ENCODE measurements at places on chromosomes 16 and 17.

GRCh38 chr17:80504686-80505413, 28.4 kb upstream of the NPTX1 start:
- no peak for DNase-seq

DNA sequence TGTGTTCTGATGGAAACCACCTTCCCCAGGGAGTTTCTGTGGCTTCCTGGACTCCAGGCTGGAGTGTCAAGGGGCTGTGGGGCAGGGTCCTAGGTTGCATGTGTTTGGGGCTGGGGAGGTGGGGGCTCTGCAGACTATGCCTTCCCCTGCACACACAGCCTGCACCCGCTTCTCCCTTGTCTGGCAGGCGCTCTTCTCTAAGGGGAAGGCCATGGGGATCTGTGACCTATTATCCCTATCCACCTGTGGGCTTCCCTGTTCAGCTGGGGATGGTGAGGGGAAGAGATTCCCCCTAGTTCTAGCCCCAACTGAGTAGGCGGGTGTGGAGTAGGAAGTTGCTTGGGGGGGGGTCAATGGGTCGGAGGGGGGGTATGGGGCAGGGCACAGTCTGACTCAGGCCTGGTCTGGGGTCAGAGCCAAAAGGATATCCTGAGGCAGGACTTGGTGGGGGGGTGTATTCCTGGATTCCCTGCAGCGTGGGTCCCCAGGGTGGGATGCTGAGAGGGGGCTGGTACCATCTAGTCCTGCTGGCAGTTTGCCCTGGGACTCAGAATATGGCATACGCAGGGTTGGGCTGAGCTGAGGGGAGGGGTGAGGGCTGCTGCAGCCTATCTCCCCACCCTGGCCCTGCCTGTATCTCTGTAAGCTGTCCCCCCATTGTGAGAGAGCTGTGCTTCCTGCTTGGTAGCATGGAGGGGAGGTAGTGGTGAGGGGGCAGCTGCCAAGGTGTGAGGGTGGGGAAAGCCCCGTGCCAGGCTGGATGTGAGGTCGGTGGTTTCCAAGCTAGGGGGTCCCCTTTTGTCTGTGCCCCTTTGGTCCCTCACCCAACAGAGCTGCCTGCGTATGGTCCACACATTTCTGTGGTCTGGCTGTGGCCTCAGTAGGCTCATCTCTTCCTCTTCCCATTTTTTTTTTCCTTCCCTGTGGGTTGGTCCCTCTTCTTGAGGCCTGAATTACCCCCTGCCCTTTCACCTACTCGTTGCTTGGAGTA, 14.7 kb downstream of the RARA start:
- DNase-seq, result no peak

- no peak for DNase-seq
Measured at GRCh38 chr16:88939245-88939971, 37.6 kb downstream of the CBFA2T3 start.

- no peak for DNase-seq
Measured at GRCh38 chr17:37697381-37697780, 47.5 kb downstream of the HNF1B start.

DNA sequence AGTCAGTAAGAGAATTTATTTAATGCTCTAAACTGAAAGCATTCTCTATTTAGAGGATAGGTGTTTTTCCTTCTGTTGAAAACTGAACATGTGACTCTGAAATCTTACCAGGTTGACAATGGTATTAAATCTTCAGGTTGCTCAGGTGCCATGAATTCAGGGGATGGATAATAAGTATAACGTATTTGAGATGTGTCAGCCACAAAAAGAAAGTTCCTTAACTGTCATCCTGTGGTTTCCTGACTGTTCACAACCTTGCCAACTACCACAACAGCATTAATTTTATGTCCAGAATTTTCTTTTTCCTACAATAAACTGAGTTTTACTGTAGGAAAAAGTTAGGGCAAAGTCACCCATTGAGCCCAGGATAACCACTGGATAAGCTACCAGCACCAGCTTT, 243.3 kb upstream of the PSMD7 start:
- DNase-seq, result no peak

DNA sequence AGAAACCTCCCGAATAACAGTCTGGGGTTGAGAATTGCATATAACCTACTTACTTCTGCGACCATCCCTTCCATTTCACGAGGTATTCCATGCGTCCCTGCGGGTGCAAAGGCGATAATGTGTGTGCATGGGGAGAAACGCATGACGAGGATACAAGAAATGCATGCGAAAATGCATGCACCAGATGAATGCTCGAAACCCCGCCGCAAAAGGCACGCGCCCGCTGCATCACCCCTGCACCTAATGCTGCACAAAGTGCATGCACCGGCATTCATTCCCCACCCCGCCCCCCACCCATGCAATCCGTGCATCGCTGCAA, 474 bp downstream of the CBX8 start:
- no peak for DNase-seq

- no peak for DNase-seq
Measured at GRCh38 chr16:67443265-67443664, 12.3 kb downstream of the HSD11B2 start.

DNA sequence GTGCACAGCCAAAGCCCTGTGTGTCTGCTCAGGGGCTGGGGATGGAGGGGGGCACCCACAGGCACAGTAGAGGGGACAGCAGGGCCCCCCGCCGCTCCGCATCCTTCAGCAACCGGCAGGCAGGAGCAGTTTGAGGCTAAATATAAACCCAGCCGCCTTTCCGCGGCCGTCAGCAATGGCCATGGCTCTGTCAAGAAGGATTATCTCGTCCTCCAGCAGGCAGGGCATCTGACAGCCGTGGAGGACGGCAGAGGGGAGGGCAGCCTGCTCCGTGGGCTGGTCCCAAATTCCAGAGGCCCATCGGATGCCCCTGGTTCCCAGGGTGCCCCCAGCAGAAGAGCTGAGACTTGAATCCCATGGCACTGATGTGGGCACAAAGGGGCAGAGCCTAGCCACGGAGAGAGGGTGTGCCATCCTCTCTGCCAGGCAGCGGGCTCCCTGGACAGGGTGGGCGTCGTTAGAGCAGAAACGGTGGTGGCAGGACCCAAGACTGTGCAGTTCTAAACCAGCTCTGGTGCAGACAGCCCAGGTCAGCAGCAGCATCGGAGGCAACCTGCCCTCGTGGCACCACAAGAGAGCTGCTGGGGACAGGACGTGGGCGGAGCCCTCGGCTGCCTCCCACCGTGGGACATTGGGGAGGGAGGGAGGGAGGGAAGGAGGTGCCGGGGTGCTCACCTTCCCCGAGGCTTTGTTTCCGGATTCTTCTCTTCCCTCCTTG, 198.8 kb upstream of the CIBAR2 start:
- no peak for DNase-seq

GRCh38 chr17:46810837-46811236, 7.7 kb downstream of the WNT3 start:
- no peak for DNase-seq

- DNase-seq, result no peak
Measured at GRCh38 chr17:32699247-32699646, 177.7 kb downstream of the MYO1D start.

- DNase-seq, result no peak
Measured at GRCh38 chr17:4728124-4728523, 3.1 kb upstream of the MED11 start.

DNA sequence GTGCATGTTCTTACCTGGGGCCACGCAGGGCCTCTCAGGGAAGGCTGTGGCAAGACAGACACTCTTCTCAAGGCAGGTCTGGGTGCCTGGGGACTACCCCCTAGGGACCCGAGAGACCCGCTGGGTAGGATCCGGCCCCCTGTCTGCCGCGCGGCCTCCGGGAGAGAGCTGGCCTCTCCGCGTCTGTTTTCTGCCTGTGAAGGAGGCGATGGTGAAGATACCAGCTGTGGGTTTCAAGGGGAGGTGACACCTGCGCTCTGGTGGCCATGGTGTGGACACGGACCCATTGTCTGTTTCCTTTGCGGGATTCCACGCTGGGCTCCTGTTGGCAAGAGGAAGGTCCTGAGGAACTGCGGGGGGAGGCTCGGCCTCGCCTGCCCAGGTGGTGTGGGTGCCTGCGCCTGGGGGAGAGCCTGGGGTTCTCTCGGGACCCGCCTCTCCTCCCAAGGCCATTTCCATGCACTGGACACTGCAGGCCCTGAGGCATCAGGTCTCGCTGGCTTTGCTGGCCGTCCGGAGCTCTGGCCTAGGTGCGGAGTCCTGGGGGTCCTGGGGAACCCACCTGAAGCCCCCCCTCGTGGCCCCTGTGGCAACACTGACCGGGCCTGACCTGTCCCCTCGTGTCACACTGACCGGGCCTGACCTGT, 12.2 kb upstream of the METRNL start:
- no peak for DNase-seq

DNA sequence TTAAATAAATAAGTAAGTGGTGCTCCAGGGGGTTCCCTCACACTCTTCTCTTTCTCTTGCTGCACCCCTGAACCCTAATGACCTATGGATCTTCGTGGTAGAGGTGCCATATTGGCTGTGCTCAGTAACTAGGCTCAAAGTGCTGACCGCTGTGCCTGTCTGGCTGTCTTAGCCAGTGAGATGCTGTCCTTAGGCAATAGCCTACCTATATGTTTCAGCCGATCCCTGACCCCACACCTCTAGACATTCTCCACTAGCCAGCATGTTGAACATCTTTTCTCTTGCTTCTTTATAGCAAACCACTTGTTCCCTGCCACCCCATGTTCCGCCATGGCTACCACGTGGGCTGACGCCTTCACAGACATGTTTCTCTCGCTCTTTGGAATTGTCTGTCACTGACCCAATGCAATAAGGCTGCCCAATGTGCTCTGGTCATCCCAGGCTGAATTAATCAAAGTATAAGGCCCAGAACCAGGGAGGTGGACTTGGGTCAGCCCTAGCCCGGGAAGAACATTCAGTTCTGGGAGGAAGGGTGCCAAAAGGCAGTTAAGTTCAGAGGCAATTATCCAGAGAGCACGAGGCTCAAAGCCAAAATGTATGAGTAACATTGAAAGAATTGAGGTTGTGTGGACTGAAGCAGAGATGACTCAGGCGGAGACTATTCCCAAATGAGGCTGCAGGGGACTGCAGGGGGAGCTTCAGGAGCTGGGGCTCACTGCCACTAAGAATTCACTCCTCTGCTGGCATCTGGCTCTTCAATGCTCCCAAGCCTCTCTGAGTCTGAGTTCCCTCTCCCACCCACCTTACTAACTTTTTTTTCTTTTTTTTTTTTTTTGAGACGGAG, 28.7 kb upstream of the TNRC6A start:
- DNase-seq, result no peak

GRCh38 chr16:13961099-13961811, 41.3 kb downstream of the ERCC4 start:
- no peak for DNase-seq

GRCh38 chr17:40283662-40284061, 4.0 kb upstream of the CDC6 start:
- no peak for DNase-seq

Data from stimulated activated CD4-positive, alpha-beta T cell treated with anti-CD3 and anti-CD28 coated beads, Interleukin-15, amount 100 ng/mL, for 48 hours (primary cell).